ENCODE measurements at places on chromosomes 7 and 10.
A peak's percentile ranks its signal among the peaks of the same experiment; 100 is the strongest.

DNA sequence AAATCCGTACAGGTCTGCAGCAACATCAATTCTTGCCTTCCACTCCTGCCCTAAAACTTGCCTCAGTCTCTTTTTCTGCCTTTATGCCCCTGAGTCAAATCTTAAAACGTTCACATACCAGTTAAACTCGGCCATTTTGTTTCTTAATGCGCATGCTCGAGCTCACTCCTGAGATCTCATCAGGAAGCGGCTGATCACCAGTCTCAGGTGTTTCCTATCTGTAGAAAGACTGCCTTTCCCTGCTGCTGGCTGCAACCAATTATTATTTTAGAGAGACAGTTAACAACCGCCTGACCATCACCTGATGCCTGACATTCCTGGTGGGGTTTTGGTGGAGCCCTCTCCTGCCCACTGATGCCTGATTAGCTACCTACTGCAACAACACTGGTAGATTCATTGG is 70.2 kb upstream of the TMEM140 start:
- ATAC-seq: no peak

- no peak for ATAC-seq
Measured at GRCh38 chr7:158766570-158767281, 62.1 kb upstream of the NCAPG2 start.

GRCh38 chr10:133358162-133358924 is 524 bp upstream of the FUOM start:
- ATAC-seq: no peak

GRCh38 chr7:92808006-92808405 is 28.4 kb downstream of the CDK6 start:
- ATAC-seq: peak; percentile 32

- ATAC-seq: no peak
Measured at GRCh38 chr7:108069646-108070045, 60.5 kb downstream of the LAMB4 start.

GRCh38 chr10:440127-440526 is 249.3 kb downstream of the DIP2C start:
- ATAC-seq: no peak

- no peak for ATAC-seq
Measured at GRCh38 chr10:123379156-123379555, 225.0 kb downstream of the BUB3 start.

DNA sequence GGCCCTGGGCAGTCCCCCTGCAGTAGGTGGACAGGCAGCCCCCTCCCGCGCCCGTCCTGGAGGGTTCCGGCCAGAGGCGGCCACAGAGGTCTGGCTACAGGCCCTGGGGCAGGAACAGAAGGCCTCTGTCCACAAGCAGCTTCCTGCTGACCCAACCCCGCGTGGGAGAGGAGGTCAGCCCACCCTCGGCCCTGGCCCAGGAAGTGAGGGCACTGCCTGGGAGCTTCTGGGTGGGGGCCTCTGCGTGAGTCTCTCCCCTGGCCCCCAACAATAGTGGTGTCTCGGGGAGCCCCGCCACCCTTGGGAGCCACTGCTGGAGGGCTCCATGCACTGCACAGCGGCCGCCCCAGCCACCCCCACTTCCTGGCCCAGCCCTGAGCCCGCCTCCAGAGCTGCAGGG is 4.7 kb downstream of the MICALL2 start:
- ATAC-seq: no peak

DNA sequence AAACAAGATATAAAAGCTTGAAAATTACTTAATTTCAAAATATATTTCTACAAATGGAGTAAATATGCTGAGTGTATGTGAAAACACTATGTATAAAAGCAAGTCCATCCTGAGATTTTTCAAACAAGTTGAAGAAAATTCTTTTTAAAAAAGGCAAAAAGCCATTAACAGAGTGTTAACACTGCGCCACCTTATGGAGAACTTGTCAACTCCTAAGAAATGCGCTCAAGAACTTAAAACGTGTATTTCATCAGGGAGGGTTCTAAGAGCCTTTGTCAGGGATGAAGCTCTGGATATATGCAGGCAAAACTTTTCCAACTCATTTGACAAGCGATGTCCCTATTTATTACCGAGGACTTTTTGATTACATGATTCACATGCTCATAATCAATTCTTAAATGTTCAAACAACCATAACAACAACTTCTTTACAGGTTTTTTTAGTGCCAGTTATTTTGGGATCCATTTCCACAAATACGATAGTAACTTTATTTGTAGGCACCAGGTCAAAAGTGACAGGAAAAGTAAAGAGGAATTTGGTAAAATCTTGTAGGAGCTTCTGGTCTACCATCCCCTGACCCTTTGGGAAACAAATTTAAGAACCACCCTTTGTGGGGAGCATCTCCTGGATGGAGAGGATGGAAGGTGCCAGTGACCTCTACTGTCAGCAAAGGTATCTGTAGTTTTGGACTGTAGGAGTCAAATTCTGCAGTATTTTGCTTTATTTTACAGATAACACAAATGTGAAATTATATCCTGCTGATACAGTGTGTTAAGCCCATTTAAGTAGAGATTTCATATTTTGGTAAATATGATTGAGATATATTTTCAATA is 23.2 kb downstream of the CALCR start:
- no peak for ATAC-seq

DNA sequence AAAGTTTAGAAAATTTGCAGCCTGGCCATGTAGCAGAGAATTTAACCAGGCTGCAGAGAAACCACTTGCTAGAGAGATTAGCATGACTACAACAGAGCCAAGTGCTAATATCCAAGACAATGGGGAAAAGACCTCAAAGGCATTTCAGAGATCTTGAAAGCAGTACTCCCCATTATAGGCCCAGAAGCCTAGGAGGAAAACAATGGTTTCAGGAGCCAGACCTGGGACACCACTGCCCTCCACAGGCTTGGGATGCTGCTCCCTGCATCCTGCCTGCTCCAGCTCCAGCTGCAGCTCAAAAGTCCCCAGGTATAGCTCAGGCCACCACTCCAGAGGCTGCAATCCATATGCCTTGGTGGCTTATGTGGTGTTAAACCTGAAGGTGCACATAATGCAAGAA is 101.5 kb upstream of the TMEM72 start:
- no peak for ATAC-seq

DNA sequence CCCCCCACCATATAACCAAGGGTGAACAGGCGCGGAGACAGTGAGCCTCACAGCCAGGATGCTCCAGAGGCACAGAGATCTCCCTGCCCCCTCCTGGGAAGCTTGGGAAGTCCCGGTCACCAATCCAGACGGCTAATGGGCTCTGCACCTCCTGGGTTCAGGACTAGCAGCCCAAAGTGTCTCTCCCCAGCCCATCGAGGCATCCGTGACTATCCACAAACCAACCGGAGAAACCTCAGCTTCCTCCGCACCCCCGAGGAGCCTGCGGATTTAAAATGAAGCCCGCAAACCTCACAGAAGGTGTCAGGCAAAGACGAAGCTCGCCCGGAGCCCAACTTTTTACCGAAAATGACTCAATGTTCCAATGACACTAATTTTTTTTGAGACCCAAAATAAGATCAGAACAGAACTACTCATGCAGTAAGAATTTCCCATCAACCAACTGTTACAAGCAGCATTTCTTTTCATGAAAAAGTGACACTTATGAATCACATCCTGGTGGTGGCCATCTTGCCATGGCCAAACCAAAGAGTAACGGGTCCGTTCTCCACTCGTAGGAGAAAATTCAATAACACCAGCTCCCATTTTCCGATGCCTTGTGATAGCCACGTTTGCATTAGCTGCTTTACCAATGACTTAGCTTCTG is 6.0 kb downstream of the PDGFA start:
- ATAC-seq: peak; percentile 16

GRCh38 chr7:48786951-48787350 is 137.4 kb upstream of the CDC14C start:
- no peak for ATAC-seq

GRCh38 chr10:120103738-120104560 is 211.4 kb downstream of the SEC23IP start:
- ATAC-seq: no peak

- ATAC-seq: no peak
Measured at GRCh38 chr7:16080131-16080530, 341.2 kb downstream of the CRPPA start.

GRCh38 chr10:51436805-51437204 is 262.6 kb downstream of the CSTF2T start:
- ATAC-seq: no peak

DNA sequence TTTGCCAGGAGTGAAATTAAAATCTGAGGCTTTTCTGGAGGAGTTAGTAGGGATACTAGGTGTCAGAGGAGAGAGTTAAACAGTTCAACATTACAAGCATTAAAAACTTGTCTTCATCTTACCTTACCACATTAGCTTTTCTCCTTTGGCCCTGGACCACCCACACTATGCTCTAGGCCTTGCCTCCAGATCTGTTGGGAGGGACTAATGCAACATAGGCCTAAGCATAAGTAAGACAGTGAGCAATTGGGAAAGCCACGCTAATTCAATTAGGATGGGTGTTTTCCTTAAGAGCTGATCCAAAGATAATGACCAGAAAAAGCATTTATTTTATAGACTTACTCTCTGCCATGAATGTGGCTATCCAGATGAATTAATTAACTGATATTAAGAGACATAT is 158.9 kb downstream of the ELMO1 start:
- ATAC-seq: no peak

- no peak for ATAC-seq
Measured at GRCh38 chr7:70076325-70076724, 478.1 kb downstream of the AUTS2 start.

- ATAC-seq: no peak
Measured at GRCh38 chr7:42628054-42628453, 283.8 kb downstream of the C7orf25 start.

DNA sequence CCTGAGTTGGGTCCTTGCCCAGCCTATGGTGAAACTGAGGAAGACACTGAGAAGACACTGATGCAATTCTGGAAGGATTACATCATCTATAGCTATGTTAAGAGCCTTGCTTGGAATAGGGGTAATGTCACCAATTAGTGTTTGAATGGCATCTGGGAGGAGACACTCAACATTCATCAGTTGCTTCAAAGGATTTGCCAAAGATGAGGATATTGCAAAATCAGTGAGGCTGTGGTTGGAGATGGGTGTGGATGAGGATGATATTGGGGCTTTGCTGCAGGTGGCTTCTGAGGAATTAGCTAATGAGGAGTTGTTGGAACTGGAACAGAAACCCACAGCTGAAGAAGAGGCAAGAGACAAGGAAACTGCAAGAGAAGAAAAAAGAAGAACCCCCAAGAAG is 146.7 kb upstream of the SP4 start:
- no peak for ATAC-seq

- no peak for ATAC-seq
Measured at GRCh38 chr7:139660317-139661042, 117.3 kb downstream of the HIPK2 start.

GRCh38 chr10:18216482-18216881 is 76.3 kb downstream of the CACNB2 start:
- ATAC-seq: no peak
